ENCODE measurements at places on chromosomes 2 and 18.
A peak's percentile ranks its signal among the peaks of the same experiment; 100 is the strongest.

DNA sequence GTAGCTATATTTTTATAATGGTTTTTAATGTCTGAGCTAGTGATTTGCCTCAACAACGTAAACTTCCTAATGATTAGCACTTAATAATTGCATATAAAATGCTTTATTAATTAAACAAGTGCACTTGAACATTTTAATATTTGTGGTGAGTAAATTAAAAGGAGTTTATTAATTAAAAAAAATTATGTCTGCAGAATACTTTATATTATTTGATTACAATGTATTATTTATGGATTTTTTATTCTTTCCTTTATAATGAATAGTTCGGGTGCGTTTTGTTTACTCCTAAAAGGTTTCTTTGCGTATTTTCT is 2.3 kb downstream of the HOXD8 start:
- no peak for DNase-seq

DNA sequence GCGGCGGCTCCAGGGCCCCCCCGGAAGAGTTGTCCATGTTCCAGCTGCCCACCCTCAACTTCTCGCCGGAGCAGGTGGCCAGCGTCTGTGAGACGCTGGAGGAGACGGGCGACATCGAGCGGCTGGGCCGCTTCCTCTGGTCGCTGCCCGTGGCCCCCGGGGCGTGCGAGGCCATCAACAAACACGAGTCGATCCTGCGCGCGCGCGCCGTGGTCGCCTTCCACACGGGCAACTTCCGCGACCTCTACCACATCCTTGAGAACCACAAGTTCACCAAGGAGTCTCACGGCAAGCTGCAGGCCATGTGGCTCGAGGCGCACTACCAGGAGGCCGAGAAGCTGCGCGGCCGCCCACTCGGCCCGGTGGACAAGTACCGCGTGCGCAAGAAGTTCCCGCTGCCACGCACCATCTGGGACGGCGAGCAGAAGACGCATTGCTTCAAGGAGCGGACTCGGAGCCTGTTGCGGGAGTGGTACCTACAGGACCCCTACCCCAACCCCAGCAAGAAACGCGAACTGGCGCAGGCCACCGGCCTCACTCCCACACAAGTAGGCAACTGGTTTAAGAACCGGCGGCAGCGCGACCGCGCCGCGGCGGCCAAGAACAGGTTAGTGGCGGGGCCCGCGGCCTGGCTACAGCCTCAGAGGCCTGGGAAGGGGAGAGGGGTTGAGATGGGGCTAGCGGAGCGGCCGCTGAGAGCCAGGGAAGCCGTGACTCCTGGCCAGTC is 965 bp downstream of the SIX3 start:
- no peak for DNase-seq

DNA sequence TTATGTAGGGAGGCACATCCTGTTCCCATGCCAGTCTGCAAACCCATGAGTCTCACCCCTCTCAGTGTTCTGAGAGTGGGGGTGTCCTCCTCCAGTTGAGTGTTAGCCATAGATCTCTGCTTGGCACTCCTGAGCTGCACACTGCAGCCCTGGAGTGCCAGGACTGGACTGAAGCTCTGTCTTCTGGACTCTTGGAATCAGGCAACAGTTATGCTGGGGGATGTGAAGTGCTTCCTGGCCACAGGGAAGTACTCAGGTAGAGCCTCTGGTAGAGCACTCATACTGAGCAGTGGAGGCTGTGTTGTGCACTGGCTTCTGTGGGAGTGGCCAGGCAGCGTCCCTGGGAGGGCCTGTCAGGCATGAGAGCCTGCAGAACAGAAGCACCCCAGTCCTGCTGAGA is 43.0 kb downstream of the SERPINB7 start:
- DNase-seq = no peak

DNA sequence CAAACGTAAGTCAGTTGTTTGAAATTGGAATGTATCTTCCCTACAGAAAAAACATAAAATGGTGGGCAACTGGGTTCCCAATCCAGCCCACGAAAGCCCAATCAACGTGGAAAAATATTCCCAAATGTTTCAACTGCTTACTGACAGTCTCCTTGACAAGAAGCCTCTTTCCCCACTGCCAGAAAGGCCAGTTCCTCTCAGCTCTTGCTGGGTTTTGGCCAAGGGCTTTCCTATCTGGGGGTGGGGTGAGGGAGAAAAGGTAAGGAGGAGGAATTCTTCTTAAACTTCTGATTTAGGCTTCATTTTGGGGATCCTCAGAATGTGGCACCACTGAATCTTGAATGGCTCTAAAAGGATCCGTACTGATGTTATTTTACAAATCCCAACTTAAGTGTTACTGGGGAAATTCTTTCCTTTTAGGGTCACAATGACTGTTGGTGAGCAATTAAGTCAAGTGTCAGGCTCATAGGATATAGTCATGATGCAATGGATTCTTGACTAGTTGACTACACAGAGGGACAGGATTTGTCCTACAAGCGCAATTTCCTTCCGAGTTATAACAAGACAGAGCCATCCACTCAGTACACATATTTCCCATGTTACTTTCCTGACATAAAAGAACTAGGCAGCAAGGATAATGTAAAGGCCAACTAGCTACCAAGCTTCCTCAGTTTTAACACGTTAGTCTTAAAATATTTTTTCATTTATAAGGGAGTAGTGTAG is 73.6 kb downstream of the SPRED2 start:
- no peak for DNase-seq

- no peak for DNase-seq
Measured at GRCh38 chr2:146873646-146874259, 971.1 kb upstream of the ACVR2A start.

DNA sequence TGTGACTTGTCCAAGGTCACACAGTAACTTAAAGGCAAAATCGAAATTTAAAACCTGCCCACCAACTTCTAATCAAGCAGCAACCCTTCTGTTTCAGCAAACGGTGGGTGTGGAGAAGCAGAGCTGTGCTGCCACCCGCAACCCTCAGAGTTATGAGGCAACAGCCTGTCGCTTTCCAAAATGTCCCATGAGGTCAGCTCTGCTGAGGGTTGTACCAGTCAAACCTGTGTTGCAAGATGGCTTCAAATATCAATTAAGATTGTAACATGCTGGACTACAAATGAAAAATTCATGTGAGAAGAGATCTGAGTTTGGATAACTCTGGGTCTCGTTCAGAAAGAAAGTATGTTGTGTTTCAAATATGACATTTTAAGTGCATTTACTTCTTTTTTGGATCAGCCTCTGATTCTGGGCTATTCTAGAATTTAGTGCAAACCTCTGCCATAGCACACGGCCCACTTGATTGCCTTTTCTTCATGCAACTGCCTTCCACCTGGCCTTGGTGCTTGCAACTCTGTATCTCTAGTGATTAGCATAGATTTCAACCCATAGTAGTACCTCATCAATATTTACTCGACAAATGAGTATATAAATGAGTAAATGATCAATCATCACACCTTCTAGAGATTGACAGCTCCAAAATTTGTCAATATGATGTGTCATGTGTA is 69.3 kb downstream of the TIMM21 start:
- DNase-seq = no peak

- no peak for DNase-seq
Measured at GRCh38 chr2:197340591-197340990, 30.0 kb upstream of the ANKRD44 start.

DNA sequence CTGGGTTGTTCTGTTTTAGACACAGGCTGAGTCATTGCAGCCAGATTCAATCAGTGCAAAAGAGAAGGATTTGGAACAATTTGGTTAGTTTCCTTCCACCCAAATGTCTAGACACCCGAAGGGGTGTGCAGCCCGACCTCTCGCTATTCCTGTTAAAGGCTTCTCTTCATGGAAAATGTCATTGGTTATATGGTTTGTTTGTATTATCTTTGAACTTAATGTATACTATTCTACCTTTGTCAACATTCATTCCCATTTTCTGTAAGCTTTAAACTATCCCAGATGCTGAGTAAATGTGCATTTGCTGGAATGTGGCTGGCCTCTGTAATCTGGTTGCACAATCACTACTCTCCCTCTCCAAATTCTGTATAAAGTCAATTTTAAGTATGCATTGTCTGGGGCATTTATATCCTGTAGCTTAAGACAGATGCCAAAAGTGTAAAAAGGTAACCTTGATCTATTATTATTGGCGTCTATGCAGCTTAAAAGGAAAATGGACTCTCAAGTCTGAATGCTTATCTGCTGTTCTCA is 80.4 kb upstream of the RND3 start:
- DNase-seq = no peak

- no peak for DNase-seq
Measured at GRCh38 chr18:211582-211981, 53.2 kb downstream of the USP14 start.

- DNase-seq = no peak
Measured at GRCh38 chr2:46390901-46391395, 88.4 kb upstream of the TMEM247 start.

DNA sequence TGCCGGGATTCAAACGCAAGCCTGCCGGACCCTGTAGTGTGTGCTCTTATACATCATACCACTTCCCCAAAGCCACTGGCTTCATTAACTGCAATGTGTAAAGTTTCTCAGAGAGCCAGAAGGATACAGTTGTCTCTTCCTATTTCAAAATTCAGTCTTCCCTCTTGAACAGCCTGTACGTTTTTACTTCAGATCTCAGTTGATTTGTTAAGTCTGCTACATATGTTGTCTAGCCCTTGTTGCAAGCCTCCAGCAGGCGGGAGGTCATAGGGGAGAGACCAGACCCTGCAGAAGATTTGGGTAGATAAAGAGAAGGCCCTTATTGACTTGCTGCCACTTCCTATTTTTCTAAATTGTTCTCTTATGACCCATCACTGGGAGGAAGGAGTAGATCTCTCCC is 56.2 kb downstream of the ARHGEF33 start:
- no peak for DNase-seq

GRCh38 chr2:168233726-168234406 is 13.5 kb downstream of the STK39 start:
- DNase-seq = no peak

DNA sequence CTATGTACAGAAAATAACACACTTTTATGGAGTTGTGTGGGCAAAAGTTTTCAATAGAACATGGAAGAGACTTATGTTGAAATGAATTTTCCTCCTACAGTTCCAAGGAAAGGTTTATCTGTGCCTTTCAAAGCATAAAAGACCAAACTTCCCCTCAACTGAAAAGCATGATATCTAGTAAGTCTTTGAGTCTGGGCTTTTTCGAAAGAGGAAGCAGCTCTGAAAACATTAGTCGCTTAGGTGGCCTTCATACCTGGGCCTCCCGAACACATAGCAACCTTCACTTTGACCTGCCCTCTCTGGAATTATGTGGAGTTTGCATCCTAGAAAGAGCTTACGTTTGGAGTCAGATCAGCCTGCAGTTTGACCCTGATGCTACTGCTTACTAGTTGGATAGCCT is 4.8 kb upstream of the CAPN14 start:
- DNase-seq = no peak

GRCh38 chr2:142423603-142424002 is 292.8 kb upstream of the LRP1B start:
- no peak for DNase-seq

GRCh38 chr2:238801791-238802190 is 46.1 kb upstream of the TWIST2 start:
- no peak for DNase-seq

GRCh38 chr2:101159526-101159925 is 8.3 kb upstream of the TBC1D8 start:
- DNase-seq = no peak

- DNase-seq = no peak
Measured at GRCh38 chr2:238846378-238846627, 1.6 kb upstream of the TWIST2 start.

DNA sequence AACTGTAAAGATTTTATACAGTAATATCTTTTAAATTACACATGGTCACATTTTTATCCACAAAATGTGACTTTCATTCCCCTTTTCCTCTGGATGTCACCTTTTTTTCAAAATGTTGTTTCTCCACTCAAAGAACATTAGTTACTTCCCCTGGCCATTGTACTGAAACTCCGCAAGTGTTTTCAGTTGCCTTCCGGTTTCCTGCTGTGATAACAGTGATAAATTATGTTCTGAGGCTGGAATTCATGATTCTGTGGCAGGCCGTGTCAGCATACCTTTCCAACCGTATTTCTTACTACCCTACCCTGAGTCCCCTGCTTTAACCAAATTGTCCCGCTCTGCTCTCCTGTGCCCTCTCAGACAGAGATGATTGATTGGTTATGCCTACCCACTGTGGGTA is 53.5 kb downstream of the MGAT5 start:
- DNase-seq = no peak

- no peak for DNase-seq
Measured at GRCh38 chr2:19865151-19865550, 36.6 kb downstream of the TTC32 start.

GRCh38 chr2:156017341-156017885 is 315.1 kb downstream of the NR4A2 start:
- no peak for DNase-seq

DNA sequence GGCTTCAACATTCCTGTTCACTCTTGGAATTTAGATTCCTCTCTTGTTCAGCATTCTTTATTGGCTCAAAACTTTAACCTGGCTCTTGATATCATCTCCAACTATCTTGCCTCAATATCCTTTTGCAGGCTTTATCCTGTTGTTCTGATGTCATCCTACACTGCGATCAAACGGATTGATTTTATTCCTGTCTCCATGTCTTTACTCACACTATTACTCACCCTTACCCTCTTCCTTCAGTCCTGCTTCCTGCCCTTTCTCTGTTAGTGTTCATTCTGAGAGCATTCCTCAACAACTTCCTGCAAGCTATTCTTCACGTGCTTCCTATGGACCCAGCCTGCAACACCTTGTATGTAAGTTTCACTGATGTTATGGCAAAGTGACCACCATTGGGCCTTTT is 264.7 kb downstream of the RNF152 start:
- DNase-seq = no peak

DNA sequence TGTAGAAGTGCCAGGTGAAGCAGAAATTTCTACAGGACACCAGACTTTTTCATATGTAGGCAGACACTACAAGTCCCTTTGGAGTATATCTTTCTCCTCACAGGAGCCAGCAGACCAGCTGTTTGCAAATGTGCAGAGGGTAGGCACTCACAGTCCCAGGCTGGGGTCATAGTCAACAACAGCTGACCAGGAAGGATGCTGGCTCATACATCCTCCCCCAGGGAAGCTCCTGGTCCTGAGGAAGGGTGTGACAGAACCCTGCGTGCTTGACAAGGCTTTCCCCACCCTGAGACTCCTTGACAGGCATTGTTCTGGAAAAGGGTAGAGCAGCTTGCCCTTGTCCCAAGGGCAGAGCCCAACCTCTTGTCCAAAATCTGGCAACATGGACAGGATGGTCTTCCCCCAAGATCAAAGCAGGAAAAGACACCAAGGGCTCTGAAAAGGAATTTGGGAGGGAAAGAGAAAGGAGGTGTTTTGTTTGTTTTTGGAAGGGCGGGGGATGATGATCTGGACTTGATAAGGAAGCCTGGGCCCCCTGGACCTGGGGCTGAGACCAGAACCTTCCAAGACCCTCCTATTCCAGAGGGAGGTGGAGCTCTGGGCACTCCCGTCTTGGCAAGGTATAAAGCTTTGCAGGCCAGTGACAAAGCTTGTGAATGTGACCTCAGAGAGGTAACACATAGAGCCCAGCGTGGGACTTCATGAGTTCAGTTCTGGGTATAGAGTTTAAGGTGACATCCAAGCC is 87.1 kb downstream of the GFPT1 start:
- DNase-seq = peak; percentile 75

GRCh38 chr2:125227843-125228392 is 1202.8 kb downstream of the CNTNAP5 start:
- no peak for DNase-seq

Measured in myocyte (in vitro differentiated cells).